KBM-7 (cell line): ENCODE measurements at places on chromosomes 5 and 9.

GRCh38 chr9:108811944-108812343 lies 43.8 kb downstream of the ACTL7B start:
- DNase-seq, result no peak

DNA sequence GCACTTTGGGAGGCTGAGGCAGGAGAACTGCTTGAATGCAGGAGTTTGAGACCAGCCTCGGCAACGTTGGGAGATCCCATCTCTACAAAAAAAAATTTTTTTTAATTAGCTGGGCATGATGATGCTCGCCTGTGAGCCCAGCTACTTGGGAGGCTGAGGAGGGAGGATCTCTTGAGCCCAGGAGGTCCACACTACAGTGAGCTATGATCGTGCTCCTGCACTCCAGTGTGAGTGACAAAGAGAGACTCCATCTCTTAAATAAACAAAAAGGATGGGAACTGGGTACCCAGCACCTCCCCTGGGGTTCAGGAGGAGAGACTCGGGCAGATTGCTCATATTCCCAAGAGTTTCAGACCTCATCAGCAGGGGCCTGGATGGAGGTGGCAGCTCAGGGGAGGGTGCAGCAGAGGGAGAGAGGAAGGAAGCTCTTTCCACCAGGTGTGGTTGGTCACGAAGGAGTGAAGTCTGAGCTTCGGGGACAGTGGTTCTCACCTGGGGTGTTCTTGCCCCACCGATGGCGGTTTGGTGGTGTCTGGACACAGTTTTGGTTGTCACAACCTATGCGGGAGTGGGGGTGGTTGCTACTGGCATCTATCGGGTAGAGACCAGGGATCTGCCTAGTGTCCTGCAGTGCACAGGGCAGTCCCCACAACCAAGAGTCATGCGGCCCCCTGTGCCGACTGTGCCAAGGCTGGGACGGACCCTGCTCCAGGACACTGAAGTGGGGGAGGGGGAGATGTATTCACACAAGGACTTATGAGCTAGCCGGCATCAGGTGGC lies 72.7 kb downstream of the ANKRD33B start:
- DNase-seq, result no peak

DNA sequence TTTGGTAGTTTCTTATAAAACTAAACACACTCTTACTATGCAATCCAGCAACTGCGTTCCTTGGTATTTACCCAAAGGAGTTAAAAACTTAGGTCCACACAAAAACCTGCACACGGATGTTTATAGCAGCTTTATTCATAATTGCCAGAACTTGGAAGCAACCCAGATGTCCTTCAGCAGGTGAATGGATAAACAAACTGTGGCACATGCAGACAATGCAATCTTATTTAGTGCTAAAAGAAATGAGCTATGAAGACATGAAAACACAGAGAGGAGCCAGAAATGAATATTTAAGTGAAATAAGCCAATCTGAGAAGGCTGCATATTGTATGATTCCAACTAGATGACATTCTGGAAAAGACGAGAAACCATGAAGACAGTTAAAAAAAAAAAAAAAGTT lies 10.7 kb downstream of the WNK2 start:
- no peak for DNase-seq

GRCh38 chr9:124001866-124002525 lies 9.6 kb upstream of the LHX2 start:
- no peak for DNase-seq

- no peak for DNase-seq
These were observed 90.4 kb downstream of the NNT start for GRCh38 chr5:43693411-43693810.

GRCh38 chr5:158456756-158457155 lies 597.8 kb upstream of the CLINT1 start:
- DNase-seq, result no peak

DNA sequence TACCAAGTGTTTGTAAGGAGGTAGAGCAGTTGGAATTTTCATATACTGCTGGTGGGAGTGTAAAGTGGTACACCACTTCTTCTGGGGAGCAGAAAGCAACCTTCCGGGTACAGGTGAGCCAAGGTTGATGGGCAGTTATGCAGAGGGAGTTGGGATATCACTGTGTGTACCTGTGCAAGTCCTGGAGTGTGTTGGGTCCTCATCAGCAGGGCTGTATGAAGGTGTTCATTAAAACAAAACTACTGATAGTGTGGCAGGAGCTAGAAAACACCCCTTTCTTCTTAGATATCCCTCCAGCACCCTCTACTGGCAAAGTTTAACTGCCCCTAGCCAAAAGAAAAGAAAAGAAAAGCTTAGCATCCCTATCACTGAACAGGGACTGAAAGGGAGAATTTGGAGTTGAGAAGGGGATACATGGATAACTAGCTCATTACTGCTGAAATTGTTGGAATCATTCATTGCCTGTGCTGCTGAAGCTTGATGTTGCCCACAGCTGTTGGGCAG lies 10.7 kb downstream of the MARCHF6 start:
- DNase-seq, result peak; percentile 73

DNA sequence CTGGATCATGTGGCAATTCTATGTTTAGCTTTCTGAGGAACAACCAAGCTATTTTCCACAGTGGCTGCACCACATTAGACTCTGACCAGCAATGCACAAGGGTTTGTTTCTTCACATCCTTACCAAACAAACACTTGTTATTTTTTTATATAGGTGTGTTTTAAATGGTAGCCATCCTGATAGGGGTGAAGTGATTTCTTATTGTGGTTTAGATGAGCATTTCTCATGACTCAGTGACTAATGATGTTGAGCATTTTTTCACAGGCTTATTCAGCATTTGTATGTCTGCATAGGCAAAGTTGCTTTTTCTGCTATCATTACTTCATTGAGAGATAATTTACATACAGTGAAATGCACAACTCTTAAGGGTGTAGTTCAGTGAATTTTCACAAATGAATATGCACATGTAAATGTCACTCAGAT lies 36.0 kb downstream of the ANKRD33B start:
- no peak for DNase-seq

DNA sequence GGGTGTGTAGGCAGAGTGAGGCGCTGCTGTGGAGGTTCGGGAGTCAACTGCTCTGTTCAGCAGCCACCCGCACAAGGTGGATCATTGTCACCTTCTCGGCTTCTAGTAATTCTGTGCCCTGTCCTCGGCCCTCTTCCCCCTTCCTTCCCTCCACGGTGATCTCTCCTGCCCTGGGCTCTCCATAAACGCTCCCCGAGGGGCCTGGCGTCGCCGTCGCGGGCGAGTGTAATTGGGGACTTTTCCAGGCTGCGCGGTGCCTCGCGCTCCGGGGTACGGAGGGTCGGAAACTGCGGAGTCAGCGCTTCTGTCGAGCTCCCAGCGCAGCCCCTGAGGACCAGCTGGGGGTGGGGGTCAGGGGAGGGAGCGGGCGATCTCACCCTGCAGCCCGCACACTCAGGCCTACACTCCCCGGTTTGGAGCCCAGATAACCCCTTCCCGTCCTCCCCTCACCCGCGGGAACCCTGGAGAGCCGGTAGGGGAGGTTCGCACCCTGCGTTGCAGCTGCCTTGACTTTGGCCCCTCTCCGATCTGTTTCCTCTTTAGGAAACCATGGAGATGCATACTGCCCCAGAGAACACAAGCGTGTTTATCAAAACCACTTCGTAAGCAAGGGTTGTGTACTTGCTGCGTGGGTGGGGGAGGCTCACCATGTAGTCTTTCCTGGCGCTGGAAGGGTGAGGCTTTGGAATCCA lies 188.3 kb upstream of the ZNF618 start:
- DNase-seq, result no peak

GRCh38 chr5:39411061-39411460 lies 13.7 kb downstream of the DAB2 start:
- no peak for DNase-seq

- DNase-seq, result no peak
These were observed 61.6 kb upstream of the SPTLC1 start for GRCh38 chr9:92176800-92177185.
